ENCODE measurements at places on chromosomes 12 and 14.

GRCh38 chr14:20490563-20490962, 14.8 kb upstream of the RNASE10 start:
- no peak for DNase-seq

DNA sequence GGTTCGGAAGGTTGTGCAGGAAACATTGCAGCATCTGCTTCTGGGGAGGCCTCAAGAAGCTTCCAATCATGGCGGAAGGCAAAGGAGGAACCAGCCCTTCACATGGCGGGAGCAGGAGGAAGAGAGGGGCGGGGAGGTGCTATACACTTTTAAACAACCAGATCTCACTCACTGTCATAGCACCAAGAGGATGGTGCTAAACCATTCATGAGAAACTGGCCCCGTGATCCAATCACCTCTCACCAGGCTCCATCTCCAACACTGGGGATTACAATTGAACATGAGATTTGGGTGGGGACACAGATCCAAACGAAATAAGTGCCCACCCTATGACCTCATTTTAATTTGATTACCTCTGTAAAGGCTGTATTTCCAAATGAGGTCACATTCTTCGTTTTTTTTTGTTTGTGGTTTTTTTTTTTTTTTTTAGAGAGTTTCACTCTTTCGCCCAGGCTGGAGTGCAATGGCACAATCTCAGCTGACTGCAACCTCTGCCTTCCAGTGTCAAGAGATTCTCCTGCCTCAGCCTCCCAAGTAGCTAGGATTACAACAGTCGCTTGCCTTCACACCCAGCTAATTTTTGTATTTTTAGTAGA, 11.4 kb upstream of the ORAI1 start:
- no peak for DNase-seq

- DNase-seq, result no peak
Measured at GRCh38 chr14:90676912-90677311, 139.3 kb downstream of the TTC7B start.

DNA sequence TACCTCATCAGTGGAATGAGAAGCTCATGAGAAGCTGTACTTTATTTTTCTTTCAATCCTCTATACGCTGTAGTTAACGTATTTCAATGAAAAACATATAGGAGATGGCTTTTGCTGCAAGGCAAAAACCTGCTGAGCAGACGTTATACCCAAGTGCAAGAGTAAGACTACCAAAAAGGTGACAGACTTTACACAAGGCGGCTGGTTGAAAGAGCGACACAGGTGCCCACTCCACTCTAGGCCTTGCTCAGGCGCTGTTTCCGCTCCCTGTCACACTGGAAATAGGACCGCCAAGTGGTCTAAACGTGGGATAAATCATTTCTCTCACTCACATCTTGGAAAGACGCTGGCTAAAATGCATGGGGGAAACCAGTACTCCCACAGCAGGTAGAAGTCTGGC, 54.5 kb downstream of the PPP2R5C start:
- no peak for DNase-seq

DNA sequence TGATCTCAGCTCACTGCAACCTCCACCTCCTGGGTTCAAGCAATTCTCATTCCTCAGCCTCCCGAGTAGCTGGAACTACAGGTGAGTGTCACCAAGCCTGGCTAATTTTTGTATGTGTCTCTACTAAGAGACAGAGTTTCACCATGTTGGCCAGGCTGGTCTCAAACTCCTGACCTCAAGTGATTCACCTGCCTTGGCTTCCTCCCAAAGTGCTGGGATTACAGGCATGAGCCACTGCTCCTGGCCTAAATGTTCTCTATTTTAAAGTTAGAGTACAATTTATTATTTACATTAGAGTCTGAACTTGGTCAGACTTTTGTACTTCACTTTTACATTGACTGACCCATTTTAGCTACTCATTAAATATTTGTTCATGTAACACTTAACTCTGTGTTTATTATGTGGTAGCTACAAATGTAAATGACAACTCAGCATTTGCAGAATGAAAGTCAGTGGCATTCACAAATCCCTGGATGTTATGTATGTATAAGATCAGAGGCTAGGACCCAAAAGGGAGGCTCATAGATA, 409.6 kb downstream of the APAF1 start:
- DNase-seq, result no peak

GRCh38 chr12:14614704-14615121, 47.0 kb upstream of the PLBD1 start:
- DNase-seq, result no peak

DNA sequence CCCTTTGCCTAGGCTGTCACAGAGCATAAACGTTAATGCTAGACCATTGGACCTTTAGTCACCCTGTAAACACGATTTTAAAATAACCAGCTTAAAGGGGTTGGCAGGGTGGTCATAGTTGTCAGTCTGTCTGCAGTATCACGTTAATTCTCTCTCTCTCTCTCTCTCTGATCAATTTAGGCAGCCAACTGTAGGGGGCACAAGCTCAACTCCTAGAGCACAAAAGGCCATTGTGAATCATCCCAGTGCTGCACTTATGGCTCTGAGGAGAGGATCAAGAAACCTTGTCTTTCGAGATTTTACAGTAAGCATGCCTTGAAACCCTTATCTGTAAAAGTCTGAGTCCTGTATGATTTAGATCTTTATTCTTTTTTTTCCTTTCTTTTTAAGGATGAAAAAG, 97.1 kb downstream of the SCAF11 start:
- DNase-seq, result no peak

DNA sequence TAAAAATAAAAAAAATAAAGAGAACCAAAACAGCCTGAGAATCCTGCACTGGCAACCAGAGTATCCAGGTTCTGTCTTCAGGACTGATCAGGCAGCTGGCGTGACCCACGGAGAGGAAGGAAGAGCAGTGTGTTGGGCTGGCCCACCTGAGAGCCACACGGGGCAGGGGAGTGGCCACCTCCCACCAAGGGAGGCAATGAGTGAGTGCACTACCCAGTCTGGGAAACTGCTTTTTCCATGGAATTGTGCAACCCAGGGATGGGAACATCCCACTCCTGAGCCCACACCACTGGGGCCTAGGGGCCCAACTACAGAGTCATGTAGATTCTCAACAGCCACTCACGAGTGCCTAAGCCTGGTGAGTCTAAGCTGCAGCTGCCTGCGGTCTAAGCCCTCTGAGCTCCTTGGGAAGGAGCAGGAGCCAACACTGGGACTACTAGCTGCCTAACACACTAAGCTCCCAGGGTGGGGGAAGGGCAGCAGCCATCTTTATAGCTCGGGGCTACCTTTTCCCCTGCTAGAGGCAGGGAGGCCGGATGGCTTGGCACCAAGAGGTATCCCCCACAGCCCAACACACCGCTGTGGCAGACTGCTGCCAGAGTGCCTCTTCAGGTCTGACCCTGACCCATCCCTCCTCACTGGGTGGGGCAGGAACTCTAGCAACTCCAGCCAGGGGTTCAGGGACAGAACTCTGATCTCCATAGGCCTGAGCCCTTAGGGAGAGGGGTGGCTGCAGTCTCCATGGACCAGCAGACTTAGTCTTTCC, 610.9 kb downstream of the RERGL start:
- no peak for DNase-seq

- no peak for DNase-seq
Measured at GRCh38 chr12:106133136-106134087, 5.3 kb downstream of the NUAK1 start.

DNA sequence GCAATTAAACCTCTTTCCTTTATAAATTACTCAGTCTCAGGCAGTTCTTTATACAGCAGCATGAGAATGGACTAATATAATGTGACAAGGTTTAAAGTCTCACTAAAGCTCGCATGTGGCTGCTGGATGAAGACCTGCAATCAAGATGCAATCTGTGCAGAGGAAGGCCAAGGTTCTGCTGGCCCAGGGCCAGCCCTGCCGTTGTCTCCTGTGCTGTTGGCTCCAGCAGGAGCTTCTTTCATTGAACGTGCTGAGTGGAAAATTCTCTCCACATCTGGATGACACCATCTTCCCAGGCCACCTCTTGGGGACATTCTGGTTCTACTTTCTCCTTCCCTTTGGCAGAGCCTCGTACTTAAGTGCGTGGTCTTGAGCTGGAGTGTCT, 742.2 kb downstream of the VRK1 start:
- no peak for DNase-seq

GRCh38 chr14:102164965-102165364, 25.3 kb downstream of the WDR20 start:
- DNase-seq, result no peak

DNA sequence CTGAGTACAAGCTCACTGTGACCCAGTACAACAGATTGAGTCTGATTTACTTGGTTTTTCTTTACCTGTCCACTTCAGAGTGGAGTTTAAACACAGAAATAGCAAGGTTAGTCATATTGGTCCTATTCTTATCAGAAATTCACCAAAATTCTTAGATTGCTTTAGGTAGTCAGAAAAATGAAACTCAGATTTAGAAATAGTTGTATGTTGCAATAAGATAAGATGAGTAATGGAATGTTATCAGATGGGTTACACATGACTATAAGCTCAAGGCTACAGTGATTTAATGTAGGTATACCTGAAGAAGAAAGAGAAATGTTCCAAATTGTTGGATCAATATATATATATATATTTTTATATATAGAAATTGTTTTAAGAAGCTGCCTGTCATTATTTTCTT, 524.1 kb downstream of the LRFN5 start:
- DNase-seq, result no peak

DNA sequence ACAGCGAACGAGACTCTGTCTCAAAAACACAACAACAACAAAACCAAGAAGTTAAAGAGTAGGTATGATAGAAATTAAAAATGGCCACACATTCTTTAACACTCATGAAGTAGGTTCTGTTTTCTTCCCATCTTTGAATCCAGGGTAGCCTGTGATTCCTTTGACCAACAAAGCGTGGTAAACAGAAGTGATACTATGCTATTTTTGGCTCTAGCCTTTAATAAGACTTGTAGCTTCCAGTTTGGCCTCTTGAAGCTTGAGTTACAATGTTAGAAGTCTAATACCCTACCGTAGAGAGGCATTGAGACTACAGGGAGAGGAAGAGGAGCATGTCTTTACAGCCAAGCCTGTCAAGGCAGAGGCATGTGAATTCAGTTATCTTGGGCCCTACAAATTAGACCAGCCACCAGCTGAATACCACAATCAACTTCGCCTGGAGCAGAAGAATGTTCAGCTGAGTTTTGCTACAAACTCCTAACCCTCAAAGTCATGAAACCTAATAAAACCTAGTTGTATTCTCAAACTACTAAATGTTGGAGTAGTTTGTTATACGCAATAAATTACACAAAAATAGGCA, 4.9 kb upstream of the NEMF start:
- no peak for DNase-seq

DNA sequence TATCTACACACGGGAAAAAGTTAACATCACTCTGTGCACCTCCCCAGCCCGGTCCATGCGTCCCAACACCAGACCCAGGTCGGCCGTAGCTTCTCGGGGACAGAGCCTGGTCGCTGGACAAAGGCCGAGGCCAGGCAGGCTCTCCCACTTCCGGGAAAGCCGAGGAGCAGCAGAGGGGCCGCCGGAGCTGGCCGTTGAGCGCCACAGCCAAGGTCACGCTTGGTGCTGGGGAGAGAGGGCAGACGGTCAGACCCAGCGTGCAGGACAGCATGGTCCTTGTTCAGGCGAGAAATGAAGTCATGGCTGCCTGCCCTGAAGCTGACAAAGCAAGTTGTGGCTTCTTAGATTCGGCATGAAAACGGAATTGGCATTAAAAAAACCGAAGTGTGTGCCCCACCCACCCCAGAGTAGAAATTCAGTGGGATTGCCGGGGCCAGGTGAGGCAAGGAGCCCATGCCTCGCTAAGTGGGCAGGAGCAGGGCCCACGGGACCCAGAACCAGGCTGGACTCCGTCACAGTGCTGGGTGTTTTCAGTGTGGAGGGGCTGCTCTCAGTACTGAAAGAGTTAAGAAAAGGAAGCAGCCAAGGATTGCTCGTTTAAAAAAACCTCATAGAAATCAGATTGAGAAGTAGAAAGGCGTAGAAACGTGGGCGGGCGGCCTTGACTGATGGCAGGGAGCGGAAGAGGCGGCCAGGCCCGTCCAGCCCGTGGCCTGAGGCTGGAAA, 4.3 kb downstream of the ARL6IP4 start:
- DNase-seq, result no peak
